ENCODE measurements at places on chromosomes 5 and 9.

- DNase-seq, result peak; percentile 36
Observed at GRCh38 chr9:100213730-100214477, 114.9 kb downstream of the INVS start.

- no peak for DNase-seq
Observed at GRCh38 chr9:34989946-34990635, 546 bp downstream of the DNAJB5 start.

DNA sequence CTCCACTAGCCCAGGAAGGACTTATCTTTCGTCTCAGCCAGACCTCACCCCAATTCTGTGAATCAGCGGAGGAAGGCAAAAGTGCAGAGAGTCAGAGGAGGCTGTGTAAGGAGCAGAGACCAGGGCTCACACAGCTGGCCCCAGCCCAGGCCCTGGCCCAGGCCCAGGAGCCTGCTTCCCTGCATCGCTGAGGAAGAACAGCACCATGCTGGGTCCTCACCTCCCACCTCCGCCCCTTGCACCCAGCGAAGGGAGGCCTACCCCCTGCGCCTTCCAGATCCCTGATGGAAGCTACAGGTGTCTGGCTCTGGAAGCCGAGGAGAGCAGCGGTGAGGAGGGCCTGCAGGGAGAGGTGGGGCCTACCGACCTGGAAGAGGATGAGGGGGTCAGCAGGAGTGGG is 22.3 kb upstream of the SYNPO start:
- no peak for DNase-seq

GRCh38 chr9:35056571-35057270 is 15.7 kb downstream of the VCP start:
- DNase-seq, result no peak

- DNase-seq, result no peak
Observed at GRCh38 chr9:36164372-36164771, 4.8 kb upstream of the CCIN start.

GRCh38 chr9:90433398-90433941 is 209.2 kb downstream of the DIRAS2 start:
- peak; percentile 6 for DNase-seq

DNA sequence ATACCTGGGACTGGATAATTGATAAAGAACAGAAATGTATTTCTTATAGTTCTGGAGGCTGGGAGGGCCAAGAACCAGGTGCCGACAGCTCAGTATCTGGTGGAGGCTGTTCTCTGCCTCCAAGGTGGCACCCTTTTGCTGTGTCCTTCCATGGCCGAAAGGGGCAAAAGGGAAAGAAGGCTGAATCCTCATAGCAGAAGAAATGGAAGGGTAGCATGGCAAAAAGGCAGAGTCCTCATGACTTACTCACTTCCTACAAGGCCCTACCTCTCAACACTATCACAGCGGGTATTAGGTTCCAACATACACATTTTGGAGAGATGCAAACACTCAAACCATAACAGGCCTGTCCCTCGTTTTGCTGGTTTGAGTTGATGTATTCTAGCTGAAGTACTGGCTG is 25.1 kb upstream of the MED10 start:
- DNase-seq, result no peak

DNA sequence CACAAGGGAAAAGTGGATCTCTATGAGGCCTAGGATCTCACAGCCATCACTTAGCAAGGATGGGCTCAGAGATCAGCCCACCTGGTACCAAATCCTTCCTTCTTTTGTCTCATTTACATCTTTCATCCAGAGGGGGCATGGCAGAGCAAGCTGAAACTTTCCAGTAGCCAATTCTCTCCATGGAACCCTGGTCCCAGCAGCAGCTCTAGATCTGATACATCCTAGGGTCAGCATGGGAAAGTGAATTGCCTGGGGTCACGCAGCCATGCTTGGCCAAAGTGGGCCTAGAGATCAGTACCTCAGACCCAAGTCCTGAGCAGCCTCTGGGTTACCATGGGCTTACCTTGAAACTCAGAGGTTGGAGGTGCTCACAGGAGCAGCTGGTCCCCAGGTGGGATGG is 170.5 kb downstream of the GABBR2 start:
- DNase-seq, result no peak

- DNase-seq, result no peak
Observed at GRCh38 chr5:1003296-1003937, 5.2 kb upstream of the NKD2 start.

GRCh38 chr5:142871363-142872193 is 101.4 kb downstream of the ARHGAP26 start:
- DNase-seq, result no peak

DNA sequence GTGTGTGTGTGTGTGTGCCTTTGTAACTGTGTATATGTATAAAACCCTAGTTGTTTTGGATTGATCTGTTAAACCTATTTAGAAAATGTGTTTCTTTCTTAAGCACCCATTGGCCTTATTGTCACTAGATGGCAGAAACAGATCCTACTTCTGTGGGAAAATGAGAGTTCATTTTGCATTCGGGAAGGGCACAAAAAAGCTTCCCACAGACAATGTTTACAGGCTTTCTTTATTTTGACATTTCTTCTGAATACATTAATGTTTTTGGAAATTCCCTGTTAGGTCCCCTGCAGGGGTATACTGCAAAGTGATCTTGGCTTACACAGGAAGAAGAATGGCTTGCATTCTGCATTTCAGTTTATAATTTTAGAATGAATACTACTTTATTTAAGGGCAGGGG is 481.8 kb upstream of the ARRDC3 start:
- DNase-seq, result no peak

- DNase-seq, result no peak
Observed at GRCh38 chr9:18821788-18822187, 211.2 kb downstream of the SAXO1 start.

DNA sequence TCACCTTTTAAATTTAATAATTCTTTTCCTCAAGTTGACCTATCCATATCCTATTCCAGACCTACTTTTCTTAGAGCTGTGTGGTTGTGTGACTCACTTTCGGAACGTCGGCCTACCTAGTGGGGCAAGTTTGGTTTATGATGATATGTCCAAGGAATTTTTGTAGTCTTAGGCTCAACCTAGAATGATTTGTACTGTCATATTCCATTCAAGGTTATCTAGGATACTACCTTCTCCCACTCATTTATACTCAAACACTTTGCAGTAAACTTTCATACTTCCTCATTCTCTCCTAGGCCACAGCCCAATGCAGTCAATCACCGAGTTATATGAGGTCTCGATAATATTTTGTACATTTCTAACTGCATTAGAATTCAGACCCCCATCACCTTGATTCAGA is 61.9 kb downstream of the PIK3R1 start:
- no peak for DNase-seq

DNA sequence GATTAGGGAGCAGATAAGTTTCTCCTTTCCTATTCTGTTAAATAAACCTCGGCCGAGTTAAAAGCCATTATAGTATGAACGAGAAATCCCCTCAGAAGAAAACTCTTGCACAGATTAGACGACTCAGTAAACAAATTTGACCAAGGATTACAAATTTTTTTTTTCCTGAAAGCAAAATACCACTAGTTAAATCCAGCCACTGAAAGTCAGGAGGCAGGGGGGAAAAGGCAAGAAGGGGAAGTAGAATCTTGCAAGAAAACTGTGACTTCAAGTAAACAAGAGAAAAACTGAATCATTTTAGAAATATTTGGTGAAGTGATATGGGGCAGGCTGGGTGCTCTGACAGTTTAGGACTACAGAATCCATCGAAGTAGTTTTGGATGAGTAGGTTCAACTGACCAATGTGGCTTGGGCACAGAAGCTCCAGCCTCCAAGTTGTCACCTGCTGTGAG is 251.0 kb downstream of the DENND1A start:
- DNase-seq, result no peak

DNA sequence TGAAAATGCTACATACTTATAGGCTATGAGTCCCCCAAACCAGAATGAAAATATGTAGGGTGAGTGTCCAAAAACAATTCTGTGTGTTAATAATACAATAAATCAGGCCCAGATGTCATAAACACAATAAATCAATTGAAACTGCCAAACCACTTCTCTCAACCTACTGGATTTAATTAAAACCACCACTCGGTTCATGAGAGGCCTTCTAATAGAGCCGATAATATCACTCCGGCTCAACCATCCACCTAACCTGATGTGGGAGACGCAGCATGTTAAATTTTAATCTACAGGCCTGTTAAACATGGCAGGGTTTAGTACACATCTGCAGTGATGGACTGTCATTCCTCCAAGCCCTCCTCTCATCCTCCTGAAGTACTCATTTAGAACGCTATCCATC is 734.5 kb upstream of the ZNF608 start:
- DNase-seq, result peak; percentile 60

DNA sequence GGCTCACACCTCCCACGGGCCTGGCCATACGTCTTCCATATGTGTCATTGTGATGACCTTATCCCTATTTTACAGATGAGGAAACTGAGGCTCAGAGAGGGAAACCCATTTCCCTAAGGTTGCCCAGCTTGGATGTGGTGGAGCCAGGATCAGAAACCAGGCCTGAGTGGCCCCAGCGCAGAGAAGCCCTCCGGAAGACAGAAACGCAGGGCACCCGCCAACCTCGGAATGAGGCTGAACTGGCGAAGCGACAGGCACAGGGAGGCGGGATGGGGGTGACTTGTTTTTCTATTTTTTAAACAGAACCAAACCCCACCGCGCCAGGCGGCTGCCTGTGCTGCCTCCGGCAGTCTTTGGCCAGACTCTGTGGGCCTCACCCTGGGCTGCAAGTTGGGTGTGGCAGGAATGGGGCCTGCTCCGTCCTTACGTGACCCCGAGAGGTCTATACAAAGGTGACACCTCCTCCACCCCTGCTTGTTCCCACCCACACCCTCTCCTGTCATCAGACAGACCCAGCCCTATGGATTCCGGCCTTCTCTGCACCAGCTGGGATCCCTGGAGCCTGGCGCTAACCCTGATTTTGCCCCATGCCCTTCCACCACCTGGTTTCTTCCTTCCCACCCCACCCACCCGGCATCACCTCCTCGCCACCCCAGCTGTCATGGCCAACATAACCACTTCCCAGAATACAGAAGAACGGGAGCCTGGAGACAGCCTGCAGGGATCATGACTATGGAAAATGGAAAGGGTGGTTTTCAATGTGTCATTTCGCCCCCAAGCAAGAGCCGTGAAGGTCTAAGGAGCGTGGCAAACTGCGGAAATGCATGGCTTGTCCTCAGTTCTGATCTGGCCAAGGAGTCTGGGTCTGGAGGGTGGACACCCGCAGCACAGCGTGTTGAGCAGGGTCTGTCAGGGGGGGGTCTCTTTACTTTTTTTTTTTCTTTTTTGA is 23.6 kb downstream of the PLPP7 start:
- no peak for DNase-seq
